Mammary epithelial cell (primary cell): ENCODE measurements at places on chromosomes 16 and 17. TPM values are rescaled to one million over a fixed set of nuclear protein-coding genes. Genes with fewer than 3 reads are reported as not detected.

Gene CRHR1
- not detected in 2 replicates for total RNA-seq

GRCh38 chr17:2770129-2770528 lies 20.7 kb upstream of the CCDC92B start:
- no peak for DNase-seq

DNA sequence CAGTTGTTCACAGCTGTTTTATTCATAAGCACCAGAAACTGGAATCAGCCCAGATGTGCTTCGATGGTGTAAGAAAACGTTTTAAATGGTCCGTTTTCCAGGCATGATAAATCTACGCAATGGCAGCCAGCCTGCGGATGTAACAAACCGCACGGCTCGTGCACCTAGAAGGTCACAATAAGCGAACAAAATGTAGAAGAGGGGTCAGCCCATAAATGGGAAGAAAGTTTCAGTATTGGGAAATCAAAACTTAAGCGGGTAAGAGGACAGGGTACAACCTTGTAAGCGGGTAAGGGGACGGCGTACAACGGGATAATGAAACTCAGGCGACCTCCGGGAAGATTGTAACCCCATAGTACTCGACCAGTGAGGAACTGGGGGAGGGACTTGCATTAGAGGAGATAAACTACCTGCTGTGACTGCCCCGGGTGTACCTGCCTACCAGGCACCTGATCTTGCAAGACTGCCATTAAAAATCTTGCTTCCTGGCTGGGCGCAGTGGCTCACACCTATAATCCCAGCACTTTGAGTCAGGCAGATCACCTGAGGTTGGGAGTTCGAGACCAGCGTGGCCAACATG lies 66.6 kb downstream of the ANKRD11 start:
- DNase-seq, result no peak

DNA sequence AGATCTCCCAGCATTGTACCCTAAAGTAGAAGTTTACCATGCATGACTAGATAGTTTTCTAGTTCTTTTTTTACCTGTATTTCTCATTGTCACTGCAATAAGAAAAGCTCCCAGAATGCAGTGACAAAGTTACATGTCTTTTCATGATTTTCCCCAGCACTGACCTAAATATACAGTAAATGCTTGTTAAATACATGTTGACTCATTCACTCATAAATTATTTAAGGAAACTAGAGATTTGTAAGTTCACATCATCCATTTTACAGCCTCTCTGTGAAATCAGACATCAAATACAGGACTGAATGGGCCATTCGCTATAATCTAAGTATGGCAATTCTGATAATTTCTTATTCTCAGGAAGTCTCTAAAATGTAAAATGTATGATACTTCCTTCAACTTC lies 258.9 kb upstream of the AXIN2 start:
- no peak for DNase-seq

GRCh38 chr16:67302076-67302475 lies 22.7 kb downstream of the PLEKHG4 start:
- DNase-seq, result no peak
